ENCODE measurements at places on chromosomes 1 and 21. TPM values are rescaled to one million over a fixed set of nuclear protein-coding genes. Genes with fewer than 3 reads are reported as not detected.
A peak's percentile ranks its signal among the peaks of the same experiment; 100 is the strongest.

GRCh38 chr21:29718081-29718815 lies 221.5 kb downstream of the GRIK1 start:
- DNase-seq, result no peak

GRCh38 chr1:70503358-70503757 lies 92.3 kb downstream of the CTH start:
- no peak for DNase-seq

GRCh38 chr21:42172596-42173483 lies 46.1 kb upstream of the ABCG1 start:
- no peak for DNase-seq

- DNase-seq, result no peak
Observed at GRCh38 chr1:116460783-116461376, 87.8 kb downstream of the ATP1A1 start.

DNA sequence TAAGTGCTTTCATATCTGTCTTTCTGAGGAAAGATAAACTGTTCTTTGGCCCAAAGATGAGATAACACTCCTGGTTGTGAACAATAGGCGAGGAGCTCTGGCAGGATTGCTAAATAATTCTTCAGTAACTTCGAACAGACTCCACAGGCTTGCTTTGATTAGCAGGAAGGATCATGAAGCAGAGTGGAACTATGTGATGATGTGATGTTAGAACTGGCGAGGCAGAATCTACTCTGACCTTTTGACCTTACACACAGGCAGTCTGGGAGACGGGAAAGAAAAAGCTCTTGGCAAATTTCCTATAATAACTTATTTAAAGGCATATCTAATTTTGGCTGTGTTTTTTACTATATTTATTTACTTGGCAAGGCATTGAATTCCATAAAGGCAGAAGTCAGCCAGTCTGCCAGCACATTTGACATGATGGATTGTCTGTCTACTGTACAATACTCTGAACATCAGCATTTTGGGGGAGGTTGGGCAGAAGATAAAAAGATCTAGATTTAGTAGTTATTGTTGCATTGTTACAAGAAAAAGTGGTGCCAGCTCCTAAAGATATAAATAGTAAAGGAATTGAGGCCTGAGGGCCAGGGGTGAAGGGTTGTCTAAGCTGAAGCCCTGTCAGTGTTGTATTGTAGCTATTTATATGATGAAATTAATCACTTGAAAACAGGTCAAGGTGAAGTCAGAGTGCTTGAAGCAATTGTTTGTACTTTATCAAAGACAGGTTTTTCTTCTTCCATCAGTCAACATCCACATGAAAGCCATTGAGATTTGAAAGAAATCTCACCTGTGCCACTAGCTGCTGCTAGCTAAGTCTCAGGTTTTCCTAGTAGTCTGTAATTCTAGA lies 708.8 kb downstream of the LTN1 start:
- DNase-seq, result peak; percentile 35

GRCh38 chr1:171484760-171485374 lies 463 bp upstream of the PRRC2C start:
- no peak for DNase-seq

GRCh38 chr1:58755468-58755872 lies 28.4 kb downstream of the JUN start:
- peak; percentile 99 for DNase-seq

GRCh38 chr21:28798798-28799197 lies 193.9 kb downstream of the LTN1 start:
- DNase-seq, result no peak

DNA sequence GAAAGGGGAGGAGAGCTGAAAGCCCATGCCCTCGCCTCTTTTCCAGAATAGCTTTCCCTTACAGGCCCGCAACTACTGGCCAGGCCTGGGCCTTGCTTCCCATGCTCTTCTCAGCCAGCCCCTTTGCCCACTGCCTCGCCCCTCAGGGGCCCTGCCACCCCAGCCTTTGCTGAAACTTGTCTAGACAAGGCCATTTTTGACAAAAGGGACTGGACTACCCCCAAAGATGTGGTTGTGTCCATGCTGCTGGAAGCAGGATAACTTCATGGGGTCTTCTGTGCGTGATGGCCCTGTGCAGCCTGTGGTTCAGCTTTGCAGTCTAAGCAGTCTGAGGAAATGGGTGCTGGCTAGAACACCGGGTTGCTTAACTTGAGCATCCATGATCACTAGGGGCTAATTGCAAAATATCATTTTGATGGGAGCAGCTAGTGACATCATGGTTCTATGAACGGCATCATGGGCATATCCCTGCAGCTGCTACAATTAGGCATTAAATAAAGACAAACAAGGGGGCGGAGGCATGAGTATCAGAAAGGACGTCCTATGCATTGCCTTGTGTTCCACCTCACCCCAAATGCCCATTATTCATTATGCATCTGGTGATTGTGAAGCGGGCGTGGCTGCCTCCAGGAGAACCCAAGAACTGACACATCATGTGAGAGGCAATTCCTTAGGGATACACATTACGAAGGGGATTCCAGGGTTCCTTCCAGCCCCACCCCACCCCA lies 36.8 kb downstream of the NTPCR start:
- peak; percentile 18 for DNase-seq

- no peak for DNase-seq
Observed at GRCh38 chr1:77355010-77355409, 73.2 kb downstream of the AK5 start.

DNA sequence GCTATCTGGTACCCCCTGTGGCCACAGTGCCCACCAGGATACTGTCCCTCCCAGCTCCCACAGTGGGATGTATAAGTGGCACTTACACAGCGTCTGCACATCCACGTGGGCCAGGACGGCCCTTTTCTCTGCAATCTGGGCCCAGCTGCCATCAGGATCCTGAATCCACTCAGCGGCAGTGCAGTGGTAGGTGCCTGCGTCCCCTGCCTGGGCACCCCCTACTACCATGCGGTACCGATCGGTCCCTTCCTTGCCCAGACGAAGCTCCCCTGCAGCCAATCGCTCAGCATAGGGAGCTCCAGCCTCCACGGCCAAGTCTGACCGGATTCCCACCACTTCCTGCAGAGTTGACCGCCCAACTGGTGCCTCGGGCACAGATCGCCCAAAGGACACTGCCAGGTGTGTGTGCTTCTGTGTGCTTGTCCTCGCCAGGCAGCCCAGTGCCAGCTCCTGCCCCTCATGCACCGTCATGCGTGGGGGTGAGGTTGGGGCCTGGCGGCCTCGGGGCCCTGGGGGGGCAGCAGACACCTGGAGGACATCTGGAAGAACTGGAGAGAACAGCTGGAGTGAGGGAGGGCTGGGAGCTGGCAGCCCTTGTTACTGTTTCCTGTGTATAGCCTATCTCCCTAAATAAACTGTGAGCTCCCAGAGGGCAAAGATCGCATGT lies 4.7 kb downstream of the IGSF8 start:
- DNase-seq, result no peak

DNA sequence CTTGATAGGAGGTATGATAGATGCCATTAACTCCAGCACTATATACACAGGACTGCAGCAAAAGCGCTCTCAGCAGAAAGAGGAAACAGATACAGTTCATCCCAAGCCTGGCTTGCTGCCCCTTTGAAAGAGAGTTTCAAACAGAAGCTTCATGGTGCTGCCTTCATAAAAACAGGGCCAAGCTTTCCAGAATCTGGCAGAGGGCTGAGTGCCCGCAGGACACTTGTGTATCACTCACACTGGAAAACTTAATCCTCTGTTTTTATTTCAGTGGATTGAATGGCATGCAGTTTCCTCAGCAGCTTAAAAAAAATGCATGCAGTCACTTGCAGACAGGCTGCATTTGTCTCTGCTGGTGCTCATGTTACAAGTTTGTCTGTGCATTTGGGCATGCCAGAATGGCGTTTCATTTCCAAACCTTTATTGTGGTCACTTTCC lies 40.4 kb downstream of the KCNJ15 start:
- DNase-seq, result peak; percentile 43

The DMAP1 gene
- 9.8 TPM for total RNA-seq

The RCC2 gene
- total RNA-seq, result 37.6 TPM
